Activated CD4-positive, alpha-beta T cell treated with anti-CD3 and anti-CD28 coated beads, Interleukin-2, amount 50 U/mL, for 1 hour (primary cell): ENCODE measurements at places on chromosomes 6 and 20.
A peak's percentile ranks its signal among the peaks of the same experiment; 100 is the strongest.

GRCh38 chr6:89084954-89085353 lies 4.4 kb downstream of the PNRC1 start:
- no peak for DNase-seq

GRCh38 chr6:147117580-147117979 lies 86.6 kb upstream of the STXBP5 start:
- no peak for DNase-seq

- DNase-seq = no peak
Observed at GRCh38 chr6:11013721-11014070, 30.4 kb downstream of the ELOVL2 start.

DNA sequence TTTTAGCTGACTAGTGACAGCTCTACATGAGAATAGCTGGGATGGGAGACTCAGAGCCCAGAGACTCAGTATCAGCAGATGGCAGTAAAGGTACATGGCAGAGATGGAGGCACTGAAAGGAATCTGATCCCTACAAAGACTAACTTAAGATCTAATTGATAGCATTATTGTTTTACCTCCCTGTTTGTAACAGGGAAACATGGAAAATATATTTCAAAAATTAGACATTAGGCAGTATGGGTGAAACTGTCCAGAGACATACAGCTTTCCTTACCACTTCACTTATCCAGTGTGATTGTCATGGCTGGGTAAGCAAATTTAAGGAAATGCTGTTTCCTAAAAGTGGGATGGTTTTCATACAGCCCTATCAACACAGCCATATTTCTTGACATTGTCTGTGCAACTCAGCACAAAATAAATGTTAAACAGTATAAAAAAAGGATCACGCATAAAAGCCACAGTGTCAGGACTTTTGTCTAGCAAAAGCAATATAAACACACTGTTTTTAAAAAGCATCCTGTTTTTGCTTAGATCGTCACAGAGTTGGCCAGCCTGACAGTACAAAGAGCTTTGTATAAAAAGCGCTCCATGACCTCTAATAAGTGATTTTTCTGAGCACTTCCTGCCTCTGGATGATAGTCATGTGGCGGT lies 376.9 kb downstream of the PHF3 start:
- DNase-seq = no peak

GRCh38 chr6:3793545-3793944 lies 42.0 kb upstream of the PXDC1 start:
- no peak for DNase-seq

- DNase-seq = no peak
Observed at GRCh38 chr20:18404172-18404571, 62.7 kb downstream of the DZANK1 start.

DNA sequence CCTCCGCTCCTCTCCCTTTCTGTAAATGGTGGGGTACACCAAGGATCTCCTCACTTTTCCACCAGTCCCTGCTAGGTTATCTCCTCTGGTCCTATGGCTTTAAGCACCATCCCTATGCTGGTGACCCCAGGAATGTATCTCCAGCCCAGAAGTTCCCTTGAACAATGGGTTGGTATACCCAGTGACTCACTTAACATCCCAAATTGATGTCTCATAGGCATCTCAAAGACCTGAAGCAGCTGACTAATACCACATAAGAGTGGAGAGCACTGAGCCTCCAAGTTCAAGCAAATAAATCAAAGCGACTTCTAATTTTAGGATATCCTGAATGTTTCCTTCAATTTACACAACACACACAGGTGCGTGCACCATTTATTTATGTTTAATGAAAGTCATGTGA lies 48.3 kb downstream of the ADGRF1 start:
- no peak for DNase-seq

DNA sequence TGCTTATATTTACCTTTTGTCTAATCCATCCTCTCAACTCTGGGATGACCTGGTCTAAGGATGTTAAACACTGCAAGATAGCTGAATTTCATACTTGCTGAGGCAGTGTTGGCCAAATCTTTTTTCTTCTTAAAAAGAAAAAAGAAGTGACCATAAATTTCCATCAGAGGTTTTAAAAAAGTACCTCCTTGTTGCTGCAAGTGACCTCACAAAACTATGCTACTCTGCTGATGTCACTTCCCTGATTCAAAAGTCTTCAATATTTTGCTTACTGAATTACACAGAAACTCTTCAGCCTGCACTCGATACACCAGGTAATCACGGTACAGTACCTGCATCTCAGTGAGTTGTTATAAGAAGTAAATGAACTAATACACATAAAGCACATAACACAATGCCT lies 107.2 kb upstream of the PRDM1 start:
- no peak for DNase-seq

DNA sequence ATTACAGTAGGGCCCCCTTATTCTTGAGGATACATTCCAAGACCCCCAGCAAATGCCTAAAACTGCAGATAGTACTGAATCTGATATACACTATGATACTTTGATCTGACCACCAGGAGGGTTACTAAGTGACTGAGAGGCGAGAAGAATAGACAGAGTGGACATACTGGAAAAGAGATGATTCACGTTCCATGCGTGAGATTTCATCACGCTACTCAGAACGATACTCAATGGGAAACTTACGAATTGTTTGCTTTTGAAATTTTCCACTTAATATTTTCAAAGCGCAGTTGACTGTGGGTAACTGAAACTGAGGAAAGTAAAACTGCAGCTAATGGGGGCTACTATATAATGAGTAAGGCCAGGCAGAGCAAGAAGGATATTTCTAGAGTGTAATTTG lies 60.8 kb downstream of the STX11 start:
- no peak for DNase-seq

DNA sequence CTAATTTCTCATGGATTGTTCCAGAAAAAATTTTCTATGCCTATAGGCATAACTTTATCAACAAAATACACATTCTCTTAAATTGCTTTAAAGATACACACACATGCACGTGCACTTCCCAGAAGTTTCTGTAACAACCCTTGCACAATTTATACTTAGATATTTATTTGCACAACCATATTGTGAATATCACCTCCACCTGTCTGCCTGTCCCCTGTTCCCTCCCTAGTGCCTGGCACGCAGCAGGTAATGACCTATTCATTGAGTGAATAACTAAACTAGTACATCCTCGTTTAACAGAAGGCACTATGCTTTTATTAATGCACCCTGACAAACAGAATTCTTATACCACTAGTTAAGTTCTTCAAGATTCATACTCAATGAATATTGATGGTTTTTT lies 198.9 kb downstream of the BCAS1 start:
- no peak for DNase-seq

DNA sequence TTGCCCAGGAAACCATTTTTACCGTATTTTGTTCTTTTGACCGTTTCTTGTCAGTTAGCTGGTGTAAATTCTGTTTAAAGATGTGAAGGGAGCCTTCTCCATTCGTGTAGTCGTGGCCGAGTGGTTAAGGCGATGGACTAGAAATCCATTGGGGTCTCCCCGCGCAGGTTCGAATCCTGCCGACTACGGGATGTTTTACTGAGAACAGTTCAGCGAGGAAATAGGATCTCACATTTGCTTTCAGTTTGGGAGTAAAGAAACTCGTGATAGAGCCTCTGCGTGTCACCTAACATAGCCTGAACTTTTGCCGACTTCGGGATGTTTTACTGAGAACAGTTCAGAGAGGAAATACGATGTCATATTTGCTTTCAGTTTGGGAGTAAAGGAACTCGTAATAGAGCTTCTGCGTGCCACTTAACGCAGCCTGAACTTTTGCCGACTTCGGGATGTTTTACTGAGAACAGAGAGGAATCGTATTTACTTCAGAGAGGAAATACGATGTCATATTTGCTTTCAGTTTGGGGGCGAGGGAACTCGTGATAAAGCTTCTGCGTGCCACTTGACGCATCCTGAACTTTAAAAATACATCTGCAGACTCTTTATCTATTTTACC lies 5.9 kb upstream of the ZNF184 start:
- peak; percentile 87 for DNase-seq

- no peak for DNase-seq
Observed at GRCh38 chr6:43770372-43771209, 580 bp downstream of the VEGFA start.

DNA sequence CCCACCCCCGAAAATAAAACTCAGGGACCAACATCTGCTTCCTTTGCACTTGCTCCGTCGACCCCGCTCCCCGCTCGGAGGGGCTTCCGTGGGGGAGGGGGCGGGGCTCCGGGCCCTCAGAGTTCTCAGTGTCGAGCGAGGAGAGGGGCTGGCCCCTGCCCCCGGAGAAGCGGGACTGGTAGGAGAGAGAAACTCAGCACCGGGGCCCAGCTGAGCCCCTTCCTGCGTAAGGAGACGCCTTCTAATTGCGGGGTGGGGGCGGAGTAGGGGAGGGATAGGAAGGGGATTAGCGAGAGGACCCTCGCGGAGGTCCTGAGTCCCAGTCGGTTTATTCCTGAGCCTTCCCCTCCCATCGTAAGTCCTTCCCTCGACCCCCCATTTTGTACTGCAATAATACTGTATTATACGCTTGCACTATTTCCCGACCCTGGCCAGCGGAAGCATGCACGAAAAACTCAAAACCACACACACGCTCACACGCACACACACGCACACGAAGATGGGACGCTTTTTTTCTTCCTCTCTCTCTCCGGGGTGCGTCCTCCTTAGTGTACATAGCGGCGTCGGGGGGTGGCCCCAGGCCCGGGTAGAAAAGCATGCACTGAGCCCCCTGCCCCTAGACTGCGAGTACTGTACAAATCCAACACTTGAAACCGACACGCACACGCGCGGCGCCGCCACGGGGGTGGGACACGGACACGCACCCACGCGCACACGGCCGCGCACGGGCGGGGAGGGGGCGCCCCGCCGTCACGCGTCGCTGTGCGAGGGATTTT lies 22.1 kb upstream of the SLC22A7 start:
- DNase-seq = peak; percentile 23

DNA sequence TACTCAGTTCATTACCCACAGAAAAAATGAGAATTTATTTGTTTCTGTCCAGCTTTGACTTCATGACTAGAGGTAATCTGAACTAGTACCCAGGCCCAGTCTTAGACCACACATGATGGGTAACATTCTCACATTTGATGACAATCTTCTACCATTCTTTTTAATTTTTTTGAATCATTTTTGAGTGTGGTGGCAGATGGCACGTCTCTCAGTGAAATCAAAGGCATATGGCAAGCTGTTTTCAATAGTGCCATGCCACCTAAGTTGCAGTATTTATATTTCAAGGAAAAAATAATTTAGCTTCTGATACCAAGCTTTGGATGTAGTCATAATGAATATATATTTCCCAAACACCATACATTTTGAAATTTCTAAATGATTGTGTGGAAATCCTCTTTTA lies 88.8 kb upstream of the HS3ST5 start:
- DNase-seq = no peak

DNA sequence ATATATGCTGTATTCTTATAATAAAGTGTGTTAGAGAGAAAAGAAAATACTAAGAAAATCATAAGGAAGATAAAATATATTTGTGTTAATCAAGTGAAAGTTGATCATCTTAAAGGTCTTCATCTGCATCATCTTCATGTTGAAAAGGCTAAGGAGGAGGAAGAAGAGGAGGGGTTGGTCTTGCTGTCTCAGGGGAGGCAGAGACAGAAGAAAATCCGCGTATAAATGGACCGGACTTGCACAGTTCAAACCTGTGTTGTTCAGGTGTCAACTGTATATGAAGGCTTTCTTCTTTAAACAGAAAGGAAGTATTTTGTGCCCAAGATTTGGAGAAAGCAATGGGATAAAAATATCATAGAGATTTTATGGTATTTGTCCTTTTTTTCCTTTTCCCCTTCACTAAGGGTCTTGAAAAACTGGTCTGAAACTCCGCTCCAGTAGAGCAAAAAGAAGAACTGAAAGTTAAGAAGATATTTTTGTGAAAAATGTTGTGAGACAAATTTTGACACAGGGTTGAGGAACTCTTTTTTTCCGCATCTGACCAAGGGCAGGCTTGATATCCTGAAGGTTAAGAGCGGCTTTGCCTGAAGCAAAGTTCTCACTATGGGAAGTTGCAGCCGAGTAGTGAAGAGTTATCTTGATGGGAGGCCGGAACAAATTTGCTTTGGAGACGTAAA lies 350.7 kb downstream of the LAMA2 start:
- no peak for DNase-seq

GRCh38 chr6:27177485-27178406 lies 69.8 kb upstream of the PRSS16 start:
- peak; percentile 65 for DNase-seq

GRCh38 chr20:25066386-25066785 lies 8.4 kb upstream of the ACSS1 start:
- no peak for DNase-seq

- DNase-seq = no peak
Observed at GRCh38 chr6:140921366-140922226, 1211.1 kb upstream of the GJE1 start.

DNA sequence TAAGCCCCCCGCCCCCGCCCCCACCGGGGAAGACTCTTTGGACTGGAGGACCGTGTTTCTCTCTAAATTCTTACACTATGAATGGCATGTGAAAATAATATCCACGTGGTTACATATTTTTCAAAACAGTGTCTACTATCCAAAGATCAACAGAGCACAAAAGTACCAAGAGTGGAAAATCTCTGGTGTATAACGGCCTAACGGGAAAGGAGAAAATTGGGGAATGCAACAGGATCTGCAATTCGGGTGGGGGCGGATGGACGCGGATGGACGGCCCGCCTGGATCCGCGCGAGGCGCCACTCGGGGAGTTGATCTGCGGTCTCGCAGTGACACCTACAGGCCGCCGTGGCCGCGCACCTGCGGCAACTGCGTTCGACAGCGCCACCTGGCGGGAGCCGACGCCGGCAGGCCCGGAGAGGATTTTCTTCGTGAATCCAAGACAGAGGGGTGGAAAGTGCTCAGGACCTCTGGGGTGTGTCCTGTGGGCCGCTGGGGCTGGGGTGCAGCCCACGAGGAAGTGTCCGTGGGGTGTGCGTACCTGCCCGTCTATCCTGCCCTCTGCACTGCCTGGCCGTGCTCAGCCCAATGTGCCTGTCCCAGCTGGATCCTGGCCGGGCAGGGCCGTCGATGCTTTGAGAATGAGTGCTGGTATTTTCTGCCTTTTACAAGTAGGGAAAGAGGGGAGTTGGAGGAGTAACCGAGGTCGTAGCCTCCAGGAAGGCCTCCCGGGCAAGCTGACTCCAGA lies 18.6 kb downstream of the ANKRD60 start:
- peak; percentile 89 for DNase-seq

DNA sequence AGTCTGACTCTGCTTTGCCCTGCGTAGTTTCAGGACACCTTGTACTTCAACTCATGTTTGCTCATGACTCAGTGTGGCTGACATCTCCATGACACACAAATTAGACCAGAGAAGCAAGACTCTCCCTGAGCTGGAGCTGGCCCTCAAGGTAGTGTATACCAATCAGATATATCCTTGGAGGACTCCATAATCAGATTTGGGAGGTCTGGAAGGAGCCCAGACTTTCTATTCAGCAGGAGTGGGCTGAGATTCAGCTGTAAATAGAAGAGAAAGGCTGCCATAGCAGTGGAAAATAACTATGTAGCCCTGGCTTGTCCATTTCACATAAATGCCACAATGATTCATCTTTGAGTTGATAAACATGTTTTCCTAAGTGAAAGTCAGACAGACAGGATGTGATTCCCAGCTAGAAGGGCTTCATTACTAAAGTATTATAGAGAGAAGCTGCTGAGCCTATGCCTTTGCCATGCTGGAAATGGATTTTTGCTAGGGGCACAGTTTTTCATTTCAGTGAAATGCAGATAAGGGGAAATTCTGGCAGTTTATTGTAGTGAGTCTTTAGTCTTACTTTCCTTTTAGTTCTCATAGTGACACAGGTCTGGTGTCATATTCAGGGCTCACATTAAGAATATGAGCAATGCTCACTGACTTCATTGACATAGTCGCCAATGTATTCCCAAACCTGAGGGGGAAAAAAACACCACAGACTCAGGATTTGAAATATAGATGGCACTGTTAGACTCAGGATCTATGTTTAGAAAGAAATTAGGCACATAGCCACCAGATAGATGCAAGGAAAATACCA lies 95.3 kb downstream of the CLVS2 start:
- no peak for DNase-seq

- DNase-seq = no peak
Observed at GRCh38 chr20:830011-830521, 3.4 kb upstream of the FAM110A start.
